ENCODE measurements at places on chromosomes 3 and 15.

GRCh38 chr15:91384189-91384730 is 284.2 kb downstream of the SV2B start:
- DNase-seq, result no peak

GRCh38 chr3:156493887-156494286 is 61.0 kb downstream of the SSR3 start:
- no peak for DNase-seq

DNA sequence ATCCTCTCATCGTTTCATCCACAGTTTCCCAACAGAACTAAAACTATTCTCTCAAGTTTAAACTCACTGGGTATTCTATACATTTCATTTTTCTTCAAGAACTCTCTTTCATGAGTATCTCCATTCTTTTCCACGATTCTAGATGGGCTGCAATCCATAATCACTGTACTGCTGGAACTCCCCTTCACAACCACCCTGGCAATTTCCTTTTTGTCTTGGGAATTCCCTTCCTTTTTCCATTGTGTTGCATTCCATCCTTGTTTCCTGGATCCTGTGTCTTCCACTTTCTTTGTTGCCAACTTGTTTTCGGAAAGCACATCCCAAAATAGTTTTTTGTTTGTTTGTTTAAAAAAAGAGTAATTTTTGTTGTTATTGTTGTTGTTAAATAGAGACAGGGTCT is 67.0 kb upstream of the FBN1 start:
- no peak for DNase-seq

GRCh38 chr3:168088106-168088720 is 7.5 kb downstream of the GOLIM4 start:
- DNase-seq, result no peak

- DNase-seq, result no peak
These were observed 895.6 kb downstream of the ROBO1 start for GRCh38 chr3:78872195-78872594.

DNA sequence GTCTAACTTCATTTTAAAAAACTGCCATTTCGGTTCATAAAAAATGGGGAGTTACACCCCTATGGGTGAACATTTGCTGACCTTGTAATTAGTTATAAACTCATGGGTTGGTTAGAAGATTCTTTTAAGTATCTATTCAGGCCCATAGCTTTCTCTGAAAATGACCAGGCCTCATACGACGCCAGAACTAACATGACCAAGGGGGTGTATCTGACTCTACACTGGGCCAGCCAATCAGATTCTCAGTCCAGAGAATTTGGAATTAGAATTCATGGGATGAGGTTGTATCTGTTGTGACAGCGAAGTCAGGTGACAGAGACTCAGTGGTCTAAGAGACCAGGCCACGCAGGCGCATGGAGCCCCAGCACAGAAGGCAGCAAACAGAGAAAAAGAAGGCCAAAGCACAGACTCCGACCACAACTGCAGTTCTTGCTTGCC is 981.4 kb downstream of the FHIT start:
- DNase-seq, result no peak

GRCh38 chr15:46039703-46040102 is 404.9 kb downstream of the SQOR start:
- no peak for DNase-seq

DNA sequence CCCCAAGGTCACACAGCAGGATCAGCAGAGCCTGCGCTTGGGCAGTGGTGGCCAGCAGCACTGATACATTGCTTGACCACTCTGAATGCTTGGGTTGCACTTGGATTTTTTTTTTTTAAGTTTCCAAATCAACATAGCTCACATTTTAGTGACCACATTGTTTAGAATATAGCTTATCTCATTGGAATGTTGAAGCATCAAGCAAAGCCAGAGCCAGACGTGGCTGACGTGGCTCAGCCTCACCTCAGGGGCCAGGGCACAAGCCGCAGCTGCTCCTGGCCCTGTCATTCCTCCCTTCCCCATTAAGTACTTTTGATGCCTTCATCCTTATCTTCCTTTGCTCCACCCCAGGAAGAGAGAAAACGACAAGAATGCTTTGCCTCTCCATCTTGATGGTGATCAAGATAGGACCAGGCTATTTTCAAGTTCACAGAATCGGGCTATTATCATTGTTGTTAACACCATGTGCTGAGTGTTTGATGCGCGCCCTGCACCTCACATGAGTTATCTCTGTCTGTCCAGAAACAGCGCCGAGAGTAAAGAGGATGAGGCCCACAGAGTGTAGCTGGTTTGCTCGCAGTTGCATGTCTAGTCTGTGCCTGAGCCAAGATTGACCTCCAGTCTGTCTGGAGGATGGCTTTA is 75.8 kb downstream of the AAGAB start:
- DNase-seq, result no peak

GRCh38 chr3:46990573-46991374 is 11.3 kb downstream of the NBEAL2 start:
- DNase-seq, result no peak
